CD4-positive, alpha-beta memory T cell (primary cell): ENCODE measurements at places on chromosomes 7 and 10.

DNA sequence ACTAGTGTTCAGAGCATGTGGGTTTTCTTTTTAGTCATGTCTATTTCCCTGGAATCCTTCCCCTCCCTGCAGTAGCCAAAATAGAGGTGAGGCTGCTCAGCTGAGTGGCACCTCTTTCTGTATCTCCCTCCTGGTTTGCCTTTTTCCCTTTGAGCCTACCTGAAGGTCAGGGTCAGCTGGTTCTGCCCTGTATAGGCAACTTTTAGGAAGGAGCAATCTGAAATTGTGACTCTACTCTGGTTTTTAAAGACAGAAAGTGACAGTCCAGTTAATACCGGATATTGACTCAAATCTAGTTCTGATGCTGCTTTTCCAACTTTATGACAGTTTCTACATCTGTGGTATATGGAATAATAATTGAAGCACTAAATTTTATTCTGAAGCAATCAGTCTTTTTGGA, 26.0 kb downstream of the CCM2 start:
- DNase-seq: no peak

DNA sequence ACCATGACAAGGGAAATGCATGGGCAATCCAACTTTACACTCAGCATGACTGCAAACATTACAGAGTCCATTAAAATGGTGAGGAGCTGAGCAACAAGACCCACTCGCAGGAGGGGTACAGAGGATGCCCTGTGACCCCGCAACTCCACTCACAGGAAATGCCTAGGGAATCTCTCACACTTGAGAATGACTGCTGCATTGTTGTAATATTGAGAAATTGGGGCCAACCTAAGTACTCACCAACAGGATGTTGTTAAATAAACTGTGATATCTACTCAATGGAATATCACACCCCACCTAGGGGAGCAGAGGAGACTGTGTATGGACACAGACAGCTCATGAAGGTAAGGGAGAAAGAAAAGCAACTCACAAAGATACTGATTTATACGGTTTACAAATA, 53.4 kb upstream of the CAMK2B start:
- no peak for DNase-seq

DNA sequence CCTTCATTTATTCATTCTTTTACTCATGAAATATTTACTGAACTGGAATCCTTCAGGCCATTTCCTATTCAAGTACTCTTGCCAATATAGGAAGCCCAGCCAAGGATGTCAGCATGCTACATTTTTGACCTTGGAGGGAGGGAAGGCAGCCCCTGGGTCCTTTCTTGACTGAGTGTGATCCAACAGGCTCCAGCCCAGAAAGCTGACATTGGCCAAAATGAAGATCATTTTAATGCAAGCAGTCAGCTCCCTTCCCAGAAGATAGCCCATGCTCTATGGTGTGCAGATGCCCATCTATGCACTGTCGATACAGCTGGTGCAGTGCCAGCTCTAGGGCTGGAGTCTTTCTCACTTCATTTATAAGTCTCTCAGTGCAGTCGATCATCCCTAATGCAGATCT, 646.0 kb downstream of the KCNMA1 start:
- DNase-seq: no peak

DNA sequence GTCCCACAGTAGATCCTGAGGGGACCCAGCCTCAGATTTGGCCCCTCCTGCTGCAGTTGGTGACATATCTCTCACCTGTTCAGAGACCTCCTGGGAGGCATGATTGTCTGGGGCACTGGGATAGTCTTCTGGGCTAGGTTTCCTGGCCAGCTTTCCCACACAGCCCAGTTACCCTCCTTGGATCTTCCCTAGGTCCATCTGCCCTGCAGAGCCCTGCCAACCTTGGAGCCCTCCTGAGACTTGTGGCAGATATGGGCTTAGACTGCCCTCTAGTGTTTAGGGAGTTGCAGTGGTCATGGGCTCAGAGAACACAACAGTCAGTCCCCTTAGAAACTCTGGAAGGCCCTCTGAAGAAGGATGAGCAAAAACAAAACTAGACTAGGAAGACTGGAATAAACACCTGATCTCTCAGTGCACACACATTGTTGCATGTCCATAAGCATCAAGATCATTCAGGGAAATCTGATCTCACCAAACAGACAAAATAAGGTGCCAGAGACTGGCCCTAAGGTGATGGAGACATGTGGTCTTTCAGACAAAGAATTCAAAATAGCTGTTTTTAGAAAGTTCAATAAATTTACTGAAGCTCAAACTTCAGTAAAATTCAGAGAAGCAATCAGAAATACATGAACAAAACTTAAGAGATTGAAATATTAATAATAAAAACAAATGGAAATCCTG, 324.6 kb downstream of the ATRNL1 start:
- DNase-seq: no peak

- no peak for DNase-seq
These were observed 76.2 kb upstream of the PPP2R2D start for GRCh38 chr10:131824371-131825149.

DNA sequence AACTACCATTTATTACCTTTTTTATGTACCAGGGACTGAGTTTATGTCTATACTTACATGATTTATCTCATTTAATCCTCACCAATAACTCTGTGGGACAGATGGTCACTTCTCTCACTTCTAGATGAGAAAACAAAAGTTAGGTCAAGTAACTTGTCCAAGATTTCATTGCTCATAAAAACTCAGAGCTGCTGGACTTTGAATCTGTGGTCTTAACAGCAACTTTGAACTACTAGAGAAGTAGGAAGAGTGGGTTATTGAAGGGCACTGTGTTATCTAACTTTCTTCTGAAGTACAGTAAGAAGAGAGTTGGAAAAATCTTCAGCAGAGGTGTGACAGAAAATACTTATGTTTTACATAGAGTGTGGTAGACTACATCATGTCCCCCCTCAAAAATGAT, 214.2 kb upstream of the BMPER start:
- DNase-seq: no peak

DNA sequence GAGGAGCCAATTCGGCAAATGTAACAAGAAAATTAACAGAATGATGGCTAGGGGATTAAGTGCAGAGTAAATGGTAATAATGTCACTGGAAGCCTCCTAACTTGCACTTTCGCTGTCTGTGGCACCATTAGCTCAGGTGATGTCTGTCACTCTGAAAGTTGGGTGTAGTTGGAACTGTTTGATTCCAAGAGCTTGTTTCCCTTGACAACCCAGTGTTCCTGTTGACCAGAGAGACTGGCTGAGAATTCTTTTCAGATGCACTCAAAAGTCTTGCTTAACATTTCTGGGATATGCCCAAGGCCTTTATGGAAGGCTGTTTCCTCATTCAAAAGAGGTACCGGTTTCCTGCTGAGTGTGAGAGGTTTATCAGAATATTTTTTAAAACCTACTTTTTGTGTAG, 49.6 kb downstream of the PLPP4 start:
- DNase-seq: no peak

DNA sequence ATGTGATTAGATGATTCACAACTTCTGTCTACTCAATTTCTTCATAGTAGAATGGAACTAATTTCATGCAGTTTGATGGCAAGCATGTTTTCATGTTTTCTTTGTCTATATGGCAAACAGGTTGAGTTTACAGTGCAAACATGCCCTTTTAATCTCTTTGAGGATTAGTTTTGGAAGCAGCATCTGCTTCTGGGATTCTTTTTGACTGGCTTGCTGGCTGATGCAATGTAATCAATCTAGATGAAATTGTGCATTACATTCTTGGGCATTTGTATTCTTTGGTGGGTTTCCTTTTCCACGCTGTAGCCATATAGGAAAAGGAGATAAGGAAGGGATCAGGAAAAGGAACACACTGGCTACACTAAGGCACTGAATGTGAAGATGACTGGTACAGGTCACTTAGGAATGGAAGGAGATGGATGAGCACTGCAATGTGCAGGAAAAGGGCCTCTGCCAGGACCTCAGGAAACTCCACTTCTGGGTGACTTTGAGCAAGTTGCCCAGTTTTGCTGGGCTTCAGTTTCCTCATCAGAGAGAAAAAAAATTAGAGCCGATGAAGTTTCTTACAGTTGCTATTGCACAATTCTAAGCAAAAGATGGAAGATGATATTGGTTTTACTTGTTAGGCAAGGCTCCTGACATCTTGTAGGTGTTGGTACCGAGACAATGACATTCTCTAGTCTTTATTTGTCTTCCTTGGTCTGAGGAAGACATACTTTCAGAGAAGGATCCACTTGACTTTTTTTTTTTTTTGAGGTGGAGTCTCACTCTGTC, 269.1 kb downstream of the SUGCT start:
- DNase-seq: no peak

DNA sequence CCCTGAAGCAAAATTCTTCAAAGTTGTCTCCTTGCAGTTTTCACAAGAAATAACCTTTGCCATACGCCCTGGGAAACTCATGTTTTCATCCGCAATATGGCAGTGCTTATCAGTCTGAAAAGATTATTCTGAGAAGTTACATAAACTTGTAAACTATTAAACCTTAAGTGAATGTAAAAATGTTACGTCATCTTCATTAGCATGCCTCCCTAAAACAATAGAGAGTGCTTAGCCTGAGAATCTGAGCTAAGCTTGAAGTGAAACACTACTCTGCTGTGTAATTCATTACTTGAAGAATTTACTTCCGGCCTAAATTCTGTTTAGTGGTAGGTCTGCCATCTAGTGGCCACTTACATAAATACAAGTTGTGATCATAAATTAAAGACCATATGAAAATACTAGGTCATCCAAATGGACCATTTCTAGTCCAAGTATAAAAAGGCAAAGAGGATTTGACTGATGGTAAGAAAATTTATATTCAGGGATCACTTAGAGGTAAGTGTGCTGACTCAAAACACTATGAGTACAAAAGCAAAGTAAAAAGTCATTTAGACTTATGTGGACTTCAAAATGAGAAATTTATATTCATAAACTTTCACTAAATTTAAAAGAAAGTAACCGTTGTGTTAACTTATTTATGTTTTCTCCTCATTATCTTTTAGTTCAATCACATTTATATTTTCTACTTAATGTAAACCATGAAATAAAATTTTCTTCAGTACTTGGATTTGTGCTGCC, 745.1 kb upstream of the LRRTM3 start:
- peak; percentile 35 for DNase-seq

DNA sequence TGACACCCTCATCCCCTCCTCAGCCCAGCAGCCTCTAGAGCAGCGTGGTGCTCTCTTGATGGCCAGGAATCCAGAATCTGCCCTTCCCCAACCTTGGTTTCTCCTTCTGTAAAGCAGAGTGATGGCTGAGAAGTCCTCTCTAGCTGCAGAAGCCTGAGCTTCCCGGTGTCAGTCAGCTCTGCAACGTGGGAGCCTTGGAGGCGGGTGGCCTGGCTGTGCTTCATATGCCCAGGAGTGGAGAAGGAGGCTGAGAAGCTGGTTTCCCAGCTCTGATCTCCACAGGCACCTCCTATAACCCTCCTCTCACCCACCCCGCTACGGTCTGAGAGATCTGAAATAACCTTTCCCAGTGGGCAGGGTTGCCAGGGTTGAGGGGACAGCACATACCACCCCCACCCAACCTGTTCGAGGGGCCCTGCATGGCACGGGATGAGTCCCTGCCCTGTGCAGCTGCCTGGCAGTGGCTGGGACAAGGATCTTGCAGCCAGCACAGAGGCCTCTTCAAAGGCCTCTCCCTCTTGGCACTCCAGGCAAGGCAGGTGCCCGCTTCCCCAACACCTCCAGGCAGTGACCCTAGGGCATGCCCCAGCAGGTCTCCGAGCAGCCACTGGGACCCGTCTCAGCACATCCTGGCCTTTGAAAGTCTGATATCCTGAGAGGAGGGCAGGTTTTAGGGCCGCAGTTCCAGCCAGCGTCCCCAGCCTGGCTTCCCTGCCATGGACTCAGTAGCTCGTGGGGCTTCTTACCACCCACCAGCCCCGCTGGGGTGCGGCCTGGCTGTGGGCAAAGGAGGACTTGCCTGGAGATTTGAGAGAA, 18.3 kb upstream of the SLC29A3 start:
- no peak for DNase-seq
